ENCODE measurements at places on chromosomes 11 and 22.

DNA sequence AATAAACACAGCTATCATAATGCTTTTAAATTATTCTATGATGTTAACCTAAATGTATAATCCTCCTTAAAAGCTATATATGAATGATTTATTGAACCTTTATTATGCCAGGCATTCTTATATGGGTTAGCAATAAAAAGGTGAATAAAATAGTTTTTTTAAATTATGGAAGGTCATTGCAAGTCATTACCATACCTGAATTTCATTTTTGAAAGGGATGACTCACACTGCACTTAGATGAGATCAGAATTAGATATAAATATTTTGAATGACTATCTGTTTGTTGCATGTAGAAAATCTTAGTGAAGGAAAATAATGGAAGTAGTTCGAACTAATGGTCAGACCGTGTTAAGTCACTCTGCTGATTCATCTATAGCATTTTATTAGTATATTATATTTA, 822.3 kb downstream of the LUZP2 start:
- DNase-seq = no peak

DNA sequence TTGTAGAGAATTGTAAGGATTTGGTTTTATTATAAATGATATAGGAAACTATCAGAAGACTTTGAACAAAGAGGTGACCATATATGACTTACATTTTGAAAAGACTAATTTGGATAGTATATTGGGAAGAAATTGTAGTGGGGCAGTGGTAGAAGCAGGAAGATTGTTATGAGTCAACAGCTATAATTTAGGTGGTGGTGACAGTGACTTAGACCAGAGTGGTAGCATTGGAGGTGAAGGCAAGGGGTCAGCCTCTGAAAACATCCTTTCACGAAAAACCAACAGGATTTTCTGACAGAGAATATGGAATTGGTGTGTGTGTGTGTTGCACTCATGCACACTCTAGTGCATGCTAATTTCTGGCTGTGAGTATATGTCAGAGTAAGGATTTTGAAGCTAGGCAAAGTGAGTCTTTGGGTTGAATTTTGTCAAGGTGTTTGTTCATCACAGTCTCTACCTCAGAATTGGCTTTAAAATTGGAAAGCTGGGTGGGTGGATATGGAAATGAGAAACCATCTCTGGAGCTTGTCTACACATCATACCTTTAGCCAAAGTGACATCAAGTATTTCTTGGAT, 8.2 kb upstream of the HBE1 start:
- no peak for DNase-seq

- DNase-seq = no peak
These were observed 85.2 kb downstream of the BUD13 start for GRCh38 chr11:116687458-116688201.

GRCh38 chr11:19842505-19842904, 129.9 kb downstream of the NAV2 start:
- DNase-seq = no peak

GRCh38 chr11:46281371-46281831, 3.9 kb downstream of the CREB3L1 start:
- no peak for DNase-seq

GRCh38 chr11:94673386-94673785, 94.8 kb upstream of the AMOTL1 start:
- no peak for DNase-seq

GRCh38 chr11:64990222-64990923, 6.4 kb downstream of the BATF2 start:
- no peak for DNase-seq

DNA sequence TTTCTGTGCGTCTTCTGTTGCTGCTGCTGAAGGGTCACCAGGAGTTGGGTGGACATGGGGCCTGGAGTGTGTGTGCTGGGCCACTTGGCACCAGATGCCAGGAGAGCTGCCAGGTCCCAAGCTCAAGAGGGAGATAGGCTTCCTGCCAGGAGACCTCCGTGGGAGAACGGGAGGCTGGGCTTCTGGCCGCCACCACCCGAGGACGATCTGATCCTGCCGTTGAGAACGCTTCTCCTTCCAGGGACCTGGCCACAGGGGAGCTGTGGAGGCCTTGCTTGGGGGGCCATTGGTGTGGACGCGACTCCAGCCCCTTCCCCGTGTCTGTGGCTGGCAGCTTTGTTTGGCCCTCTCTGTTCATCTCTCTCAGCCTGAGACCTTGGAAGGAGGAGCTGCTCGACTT, 2.4 kb downstream of the BRSK2 start:
- no peak for DNase-seq

GRCh38 chr22:41491374-41492100, 22.6 kb downstream of the ACO2 start:
- no peak for DNase-seq

DNA sequence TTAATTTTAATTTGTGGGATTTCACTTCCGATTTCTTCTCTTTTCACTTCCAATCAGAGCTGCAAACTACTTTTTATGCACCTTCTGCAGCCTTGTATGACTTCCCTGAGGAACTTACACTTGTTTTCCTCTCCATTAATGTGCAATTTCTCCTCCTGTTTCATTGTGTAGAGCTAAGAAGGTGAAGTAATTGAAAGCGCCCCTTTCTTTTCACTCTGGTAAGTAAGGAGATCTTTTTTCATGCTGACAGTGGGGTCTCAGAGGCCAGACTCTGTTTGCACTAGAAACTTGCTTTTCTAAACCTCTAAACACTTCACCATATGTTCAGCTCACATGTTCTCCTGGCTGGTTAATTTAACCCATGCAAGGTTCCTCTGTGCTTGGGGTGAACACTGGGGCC, 117.0 kb downstream of the FANCF start:
- no peak for DNase-seq

GRCh38 chr11:131595797-131596196, 225.4 kb downstream of the NTM start:
- DNase-seq = peak; percentile 0

GRCh38 chr11:78351193-78351592, 66.4 kb downstream of the GAB2 start:
- no peak for DNase-seq

GRCh38 chr11:116970485-116971292, 127.5 kb downstream of the SIK3 start:
- DNase-seq = peak; percentile 15
